ENCODE measurements at places on chromosomes 7 and 10.
A peak's percentile ranks its signal among the peaks of the same experiment; 100 is the strongest.

DNA sequence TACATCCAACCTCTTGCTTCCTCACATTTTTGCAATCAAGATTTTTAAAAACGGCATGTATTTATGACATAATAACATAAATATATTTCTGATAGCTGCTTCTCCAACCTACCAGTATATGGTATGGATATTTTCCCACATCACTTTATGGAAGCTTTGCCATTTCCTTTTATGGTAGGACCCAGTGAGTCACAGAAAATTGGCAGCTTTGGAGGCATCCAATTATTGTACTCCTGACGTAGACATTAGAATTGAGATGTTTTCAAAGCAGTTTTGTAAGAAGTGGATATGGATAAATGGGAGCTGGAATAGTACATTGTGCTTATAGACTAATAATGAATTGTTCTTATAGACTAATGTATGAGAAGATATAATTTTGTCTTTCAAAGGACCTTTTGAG is 23.8 kb upstream of the BICC1 start:
- DNase-seq: no peak

DNA sequence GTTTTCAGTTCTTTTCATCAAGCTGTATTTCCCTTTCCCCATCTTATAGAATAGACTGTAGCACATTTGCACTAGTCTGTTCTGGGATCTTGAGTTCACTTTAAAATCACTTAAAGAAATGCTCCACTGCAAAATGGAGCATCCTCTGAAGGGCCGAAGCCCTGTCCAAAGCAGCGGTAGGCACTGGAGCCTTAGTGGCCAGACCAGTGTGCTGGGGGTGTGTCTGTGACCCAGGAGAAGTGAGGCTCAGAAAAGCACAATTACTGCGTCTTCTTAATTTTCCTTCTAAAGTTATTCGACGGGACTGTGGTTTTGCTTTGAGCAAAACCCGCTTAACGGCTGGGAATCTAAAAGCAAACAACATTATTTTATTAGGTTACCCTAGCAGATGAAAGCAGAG is 205.7 kb downstream of the SLC25A13 start:
- DNase-seq: no peak

DNA sequence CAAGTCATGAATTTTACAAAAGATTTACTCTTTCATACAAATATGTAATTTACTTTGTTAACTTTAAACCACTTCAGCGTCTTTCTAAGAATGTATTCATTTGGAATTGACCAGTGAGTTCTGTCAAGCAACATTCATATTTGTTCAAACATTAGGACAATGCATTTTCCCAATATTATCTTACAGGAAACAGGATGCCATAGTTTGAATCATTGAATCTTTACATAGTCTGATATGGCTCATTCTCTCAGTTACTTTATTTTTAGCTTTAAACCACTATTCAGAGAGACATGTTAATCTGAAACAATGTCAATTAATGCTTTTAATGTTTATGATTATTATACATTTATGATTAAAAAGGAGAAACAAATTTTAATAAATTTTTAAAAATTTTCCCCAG is 21.1 kb upstream of the MEOX2 start:
- no peak for DNase-seq

DNA sequence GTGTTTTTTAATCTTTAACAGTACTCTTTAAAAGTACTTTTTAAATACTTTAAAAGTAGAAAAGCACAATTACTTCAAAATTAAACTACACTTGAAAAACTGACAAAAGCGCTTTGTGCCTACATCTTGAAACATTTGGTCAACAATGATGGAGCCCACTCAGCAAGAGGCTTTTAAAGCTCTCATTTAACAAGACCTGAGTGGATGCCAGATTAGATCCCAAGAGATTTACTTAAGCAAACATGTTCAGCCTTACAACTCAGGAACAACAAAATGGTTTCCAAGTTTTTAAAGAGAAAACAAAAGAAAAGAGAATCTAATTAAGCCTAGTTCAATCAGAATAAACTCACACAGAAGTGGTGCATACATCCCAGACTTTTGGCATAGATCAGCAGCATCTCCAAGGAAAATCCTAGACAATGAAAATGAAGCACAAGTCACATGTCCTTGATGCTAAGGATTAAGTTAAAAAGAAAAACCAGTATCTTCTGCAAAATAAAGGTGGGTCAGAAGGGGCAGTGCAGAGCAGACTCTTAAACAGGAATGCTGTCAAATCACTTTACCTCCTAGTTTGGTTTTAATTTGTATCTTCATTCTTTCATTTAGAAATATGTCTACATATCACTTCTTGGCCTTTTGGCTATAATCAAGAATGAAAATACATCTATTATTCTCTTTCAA is 26.2 kb downstream of the HIBADH start:
- no peak for DNase-seq

GRCh38 chr10:21953585-21954057 is 49.9 kb downstream of the DNAJC1 start:
- peak; percentile 52 for DNase-seq

DNA sequence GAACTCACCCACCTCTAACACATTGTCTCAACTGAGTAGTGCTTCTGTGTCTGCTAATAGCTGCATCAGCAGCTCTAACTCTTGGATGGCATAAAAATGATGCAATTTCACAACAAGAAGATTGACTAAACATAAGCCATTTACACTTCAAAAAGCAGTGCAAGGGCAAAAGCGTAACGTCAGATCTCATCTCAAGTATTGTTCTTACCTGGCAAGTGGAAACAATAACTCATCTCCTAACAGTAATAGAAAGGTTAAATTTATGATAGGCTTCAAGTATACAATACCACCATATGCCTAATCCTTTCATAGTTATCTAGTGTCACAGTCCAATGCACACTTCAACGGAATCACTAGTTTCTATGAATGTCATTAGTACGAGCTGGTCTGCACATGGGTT is 14.8 kb downstream of the TPK1 start:
- no peak for DNase-seq
